Pancreas (tissue), 10 donors: ENCODE measurements at places on chromosomes 12 and 14.

DNA sequence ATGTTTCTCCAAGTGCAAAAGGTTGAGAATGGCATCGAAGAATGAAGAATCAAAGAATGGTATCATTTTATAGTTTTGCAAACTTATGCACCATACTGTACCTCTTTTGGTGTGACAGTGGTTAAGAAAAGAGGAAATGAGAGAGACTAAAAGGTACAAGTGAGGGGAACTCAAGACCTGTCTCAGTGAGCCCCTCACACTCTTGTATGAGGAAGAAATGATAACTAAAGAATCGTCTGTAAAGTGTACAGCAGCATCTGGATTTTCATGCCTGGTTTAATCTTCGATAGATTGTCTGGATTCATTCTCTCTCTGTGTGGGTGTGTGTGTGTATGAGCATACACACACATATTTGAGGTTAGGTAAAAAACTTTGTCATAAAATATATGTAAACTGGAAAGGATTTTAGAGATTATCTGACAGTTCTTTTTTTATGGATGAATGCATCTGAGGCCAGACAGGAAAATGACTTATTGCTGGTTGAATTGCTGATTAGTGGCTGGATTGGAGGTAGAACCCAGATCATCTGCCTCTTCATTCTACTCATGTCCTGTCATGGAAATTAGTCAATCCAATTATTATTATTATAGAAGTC is 16.0 kb upstream of the SLC38A2 start:
- no peak for DNase-seq

DNA sequence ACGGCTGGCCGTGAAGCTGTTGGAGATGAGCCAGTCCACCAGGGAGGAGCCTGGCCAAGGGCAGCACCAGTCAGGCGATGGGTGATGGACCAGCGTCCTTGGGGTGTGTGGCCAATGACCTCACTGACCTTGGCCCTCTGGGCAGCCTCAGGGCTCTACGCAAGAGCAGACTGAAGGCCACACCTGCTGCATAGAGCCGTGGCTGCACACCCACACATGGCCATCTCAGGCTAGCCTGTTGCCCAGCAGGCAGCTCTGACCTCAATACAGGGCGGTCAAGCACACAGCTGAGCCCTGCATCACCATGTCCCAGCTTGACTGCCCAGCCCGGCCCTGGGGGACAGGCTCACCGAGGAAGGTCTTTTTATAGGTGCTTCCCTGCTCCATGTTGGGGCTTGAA is 19.2 kb downstream of the PLEK2 start:
- no peak for DNase-seq

DNA sequence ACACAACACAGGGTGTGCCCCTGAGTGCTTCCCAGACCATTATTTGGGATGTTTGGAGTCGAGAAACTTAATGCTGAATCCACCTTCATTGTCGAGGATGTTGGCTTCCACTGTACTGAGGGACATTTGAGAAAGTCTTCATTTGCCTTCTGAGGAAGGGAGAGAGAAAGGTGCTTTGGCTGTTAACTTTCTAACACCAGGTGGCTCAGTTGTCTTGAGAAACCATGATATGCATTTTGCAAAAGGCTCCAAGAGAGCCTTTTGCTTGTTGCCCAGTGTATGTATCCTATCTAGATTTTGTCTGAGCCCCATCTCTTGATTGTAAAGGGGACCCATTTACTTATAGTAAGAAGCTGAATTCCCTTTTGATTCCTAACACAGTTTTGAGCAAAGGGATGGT is 28.6 kb upstream of the NRXN3 start:
- DNase-seq: no peak

GRCh38 chr12:12721814-12722434 is 4.8 kb downstream of the CDKN1B start:
- DNase-seq: no peak

GRCh38 chr12:28937196-28937595 is 211.9 kb upstream of the FAR2 start:
- DNase-seq: no peak

DNA sequence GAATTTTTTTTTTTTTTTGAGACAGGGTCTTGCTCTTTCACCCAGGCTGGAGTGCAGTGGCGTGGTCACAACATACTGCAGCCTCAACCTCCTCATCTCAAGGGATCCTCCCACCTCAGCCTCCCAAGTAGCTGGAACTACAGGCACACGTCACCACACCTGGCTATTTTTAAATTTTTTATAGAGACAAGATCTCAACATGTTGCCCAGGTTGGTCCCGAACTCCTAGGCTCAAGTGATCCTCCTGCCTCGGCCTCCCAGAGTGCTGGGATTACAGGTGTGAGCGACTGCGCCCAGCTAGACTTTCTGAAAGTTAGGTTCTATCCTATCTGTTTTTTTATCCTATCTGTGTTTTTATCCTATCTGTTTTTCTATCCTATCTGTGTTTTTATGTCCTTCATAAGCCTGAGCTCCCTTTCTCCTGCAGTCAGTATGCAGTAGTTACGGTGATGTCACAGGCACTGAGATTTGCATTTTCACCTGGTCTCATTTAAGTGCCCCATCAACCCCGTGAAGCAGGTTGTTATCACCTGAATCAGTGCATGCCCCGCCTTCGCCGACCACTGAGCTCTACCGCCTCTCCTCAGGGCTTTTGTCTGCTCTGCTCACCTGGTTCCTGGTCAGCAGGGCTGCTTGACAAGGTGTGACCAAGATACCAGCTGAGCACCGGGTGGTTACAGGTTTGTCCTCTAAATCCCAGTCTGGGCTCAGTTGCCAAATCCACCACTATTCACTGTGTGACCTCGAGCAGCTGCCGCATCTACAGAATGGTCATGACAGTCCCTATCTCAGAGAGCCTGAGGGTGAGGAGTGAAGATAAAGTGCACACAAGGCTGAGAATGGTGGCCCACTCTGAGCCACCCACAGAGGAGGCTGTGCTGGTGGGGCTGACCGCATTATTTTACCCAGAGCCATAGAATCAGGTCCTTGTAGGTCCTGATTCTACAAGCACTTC is 33.1 kb downstream of the SYNDIG1L start:
- DNase-seq: no peak

GRCh38 chr14:67232066-67232465 is 9.2 kb upstream of the PALS1 start:
- DNase-seq: no peak
